GM18507 (cell line): ENCODE measurements at places on chromosomes 3 and 15.

- DNase-seq: no peak
These were observed 427.5 kb upstream of the ALCAM start for GRCh38 chr3:104939196-104939595.

GRCh38 chr3:31275038-31275572 is 257.6 kb upstream of the STT3B start:
- no peak for DNase-seq

DNA sequence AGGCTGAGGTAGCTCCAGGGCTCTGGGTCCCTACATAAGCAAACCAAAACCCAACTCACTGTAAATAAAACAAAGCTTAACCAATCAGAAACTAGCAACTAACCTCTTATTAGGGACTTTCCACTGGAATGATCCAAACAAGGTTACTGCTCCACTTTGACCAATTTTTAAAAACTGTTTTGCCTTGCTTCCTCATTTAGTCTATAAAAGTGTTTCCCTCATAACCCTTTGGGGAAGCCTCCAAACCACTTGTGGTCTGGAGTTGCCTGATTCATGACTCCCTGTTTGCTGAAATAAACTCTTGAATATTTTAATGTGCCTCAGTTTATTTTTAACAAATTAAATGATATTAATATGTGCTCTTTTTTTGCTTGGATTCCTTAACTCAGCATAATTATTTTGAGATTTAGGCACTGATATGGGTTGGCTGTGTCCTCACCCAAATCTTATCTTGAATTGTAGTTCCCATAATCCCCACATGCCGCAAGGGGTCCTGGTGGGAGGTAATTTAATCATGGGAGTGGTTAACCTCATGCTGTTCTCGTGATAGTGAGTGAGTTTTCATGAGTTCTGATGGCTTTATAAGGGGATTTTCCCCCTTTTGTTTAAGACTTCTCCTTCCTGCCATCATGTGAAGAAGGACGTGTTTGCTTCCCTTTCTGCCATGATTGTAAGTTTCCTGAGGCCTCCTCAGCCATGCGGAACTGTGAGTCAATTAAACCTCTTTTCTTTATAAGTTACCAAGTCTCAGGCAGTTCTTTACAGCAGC is 90.6 kb downstream of the CD200R1L start:
- DNase-seq: no peak

DNA sequence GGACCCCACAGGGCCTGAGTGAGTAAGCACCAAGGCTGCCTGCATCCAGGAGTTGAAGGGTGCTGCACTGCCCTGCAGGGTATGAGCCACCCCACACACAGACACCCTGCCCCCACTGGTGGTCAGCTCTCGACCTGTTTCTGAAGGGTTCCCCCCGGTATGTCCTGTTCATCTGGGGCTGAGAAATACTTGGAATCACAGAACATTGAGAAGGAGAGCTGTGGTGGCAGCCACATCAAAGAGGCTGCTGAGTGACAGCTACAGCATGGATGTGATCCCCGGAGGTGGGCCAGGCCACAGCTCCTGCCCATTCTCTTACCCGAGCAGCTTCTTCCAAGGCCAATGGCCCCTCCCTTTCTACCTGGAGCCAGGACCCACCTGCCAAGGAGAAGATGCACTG is 66.4 kb upstream of the PLXNA1 start:
- no peak for DNase-seq

GRCh38 chr3:60953351-60953750 is 297.9 kb downstream of the FHIT start:
- DNase-seq: no peak

DNA sequence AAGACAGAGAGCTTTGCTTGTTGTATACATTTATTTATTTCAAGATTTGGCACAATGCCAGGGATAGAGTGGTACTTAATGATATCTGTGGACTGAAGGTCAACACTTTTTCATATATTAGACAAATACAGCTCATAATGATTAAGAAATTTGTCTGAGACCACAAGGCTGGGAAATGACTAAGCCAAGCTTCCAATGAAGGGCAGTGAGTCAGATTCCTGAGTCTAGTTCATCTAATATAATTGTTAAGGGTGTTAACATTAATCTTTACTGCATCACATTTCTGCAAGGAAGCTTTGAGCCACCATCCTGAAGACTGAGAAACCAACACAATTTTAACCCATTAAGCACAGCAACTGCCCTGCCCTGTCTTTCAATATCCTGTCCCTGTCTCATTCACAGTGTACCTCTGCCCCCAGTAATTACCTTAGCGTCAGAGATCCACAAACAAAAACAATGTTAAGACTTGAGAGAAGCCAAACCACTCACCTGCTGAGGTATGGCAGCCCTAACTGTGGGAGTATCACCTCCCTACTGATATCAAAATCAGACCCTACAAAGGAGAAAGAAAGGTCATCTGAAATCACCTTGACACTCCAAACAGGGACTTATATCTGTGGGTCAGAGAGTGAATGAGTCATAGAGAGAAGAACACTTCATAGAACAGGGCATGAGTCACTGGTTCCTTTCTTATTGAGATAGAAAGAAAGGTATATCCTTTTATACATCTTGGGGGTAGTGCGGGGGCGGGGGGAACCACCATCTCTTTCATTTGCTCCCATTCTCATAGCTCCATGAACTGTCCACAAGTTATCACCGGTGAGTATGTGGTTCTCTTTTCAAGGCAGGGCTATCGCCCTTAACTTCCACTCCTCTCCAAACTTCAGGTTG is 74.7 kb downstream of the MAGI1 start:
- DNase-seq: peak; percentile 23

DNA sequence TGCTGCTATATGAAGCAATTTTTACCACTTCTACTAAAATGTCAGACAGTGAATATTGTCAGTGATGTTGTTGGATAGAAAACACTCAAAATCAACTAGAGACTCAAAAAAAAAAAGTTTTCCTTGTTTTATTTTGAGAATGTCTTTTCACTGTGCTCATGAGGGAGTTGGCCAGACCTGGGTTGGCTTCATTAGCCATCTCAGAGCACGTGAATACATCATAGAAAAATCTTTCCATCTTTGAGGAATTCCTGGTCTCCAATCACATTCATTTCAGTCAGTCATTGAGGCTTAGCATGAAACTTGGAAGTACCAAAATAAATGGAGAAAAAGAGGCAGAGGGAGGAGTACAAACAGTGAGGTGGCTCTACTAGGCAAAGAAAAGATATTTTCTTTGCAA is 57.6 kb upstream of the CMSS1 start:
- no peak for DNase-seq

- DNase-seq: no peak
These were observed 642.6 kb downstream of the SQOR start for GRCh38 chr15:46277451-46277850.

GRCh38 chr3:57397175-57398026 is 104.9 kb upstream of the ASB14 start:
- peak; percentile 43 for DNase-seq
